Sigmoid colon (tissue), 7 donors: ENCODE measurements at places on chromosomes 7 and 10. TPM values are rescaled to one million over a fixed set of nuclear protein-coding genes. Genes with fewer than 3 reads are reported as not detected.

CLIP2 gene
- 23.4 TPM for polyA plus RNA-seq

OR2A12 gene
- not detected for polyA plus RNA-seq

ACTL6B gene
- polyA plus RNA-seq: not detected

NUTM2B gene
- polyA plus RNA-seq: 0.26 TPM

LIMK1 gene
- 9.7 TPM for polyA plus RNA-seq

WDR86 gene
- polyA plus RNA-seq: 4.2 TPM

CHAT gene
- 0.57 TPM for polyA plus RNA-seq

TMEM178B gene
- not detected for polyA plus RNA-seq

OR2A1 gene
- not detected for polyA plus RNA-seq

MYO1G gene
- 19.5 TPM for polyA plus RNA-seq

DYNC1I1 gene
- not detected for polyA plus RNA-seq

PNLIPRP2 gene
- polyA plus RNA-seq: not detected

SPAM1 gene
- not detected for polyA plus RNA-seq

OR6B1 gene
- not detected for polyA plus RNA-seq

SRPK2 gene
- polyA plus RNA-seq: 14.0 TPM

ZC3HAV1L gene
- polyA plus RNA-seq: 1.9 TPM

COG5 gene
- polyA plus RNA-seq: 11.0 TPM

TEX36 gene
- not detected for polyA plus RNA-seq

FEZF1 gene
- not detected for polyA plus RNA-seq

CLCN1 gene
- not detected for polyA plus RNA-seq

MMP21 gene
- not detected for polyA plus RNA-seq

ZNF485 gene
- 3.3 TPM for polyA plus RNA-seq

PDE6C gene
- polyA plus RNA-seq: not detected

ZC3HAV1 gene
- polyA plus RNA-seq: 20.5 TPM

ZNF32 gene
- 21.9 TPM for polyA plus RNA-seq

ADAMTS14 gene
- 0.60 TPM for polyA plus RNA-seq

SRRM3 gene
- 2.2 TPM for polyA plus RNA-seq
